ENCODE measurements at places on chromosomes 3 and 15.

DNA sequence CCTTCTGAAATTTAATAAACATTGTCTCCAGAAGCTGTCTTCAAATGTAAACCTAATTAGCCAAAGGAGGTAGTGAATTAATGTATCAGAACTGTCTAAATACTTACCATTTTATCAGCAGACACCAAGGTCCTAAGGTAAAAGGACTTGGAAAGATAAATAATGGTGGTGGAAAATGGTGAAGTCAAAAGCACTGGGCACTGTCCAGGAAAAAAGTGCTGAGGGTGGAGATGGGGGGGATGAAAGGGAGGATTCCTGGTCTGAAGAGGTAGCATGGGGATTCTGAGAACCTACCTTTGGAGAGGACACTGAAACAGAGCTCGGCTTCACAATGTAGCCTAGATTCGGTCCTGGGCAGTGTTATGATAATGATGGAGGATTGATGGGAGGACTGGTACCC is 149.0 kb upstream of the DPH6 start:
- no peak for DNase-seq

- DNase-seq, result no peak
Measured at GRCh38 chr15:36960947-36961227, 139.5 kb downstream of the MEIS2 start.

DNA sequence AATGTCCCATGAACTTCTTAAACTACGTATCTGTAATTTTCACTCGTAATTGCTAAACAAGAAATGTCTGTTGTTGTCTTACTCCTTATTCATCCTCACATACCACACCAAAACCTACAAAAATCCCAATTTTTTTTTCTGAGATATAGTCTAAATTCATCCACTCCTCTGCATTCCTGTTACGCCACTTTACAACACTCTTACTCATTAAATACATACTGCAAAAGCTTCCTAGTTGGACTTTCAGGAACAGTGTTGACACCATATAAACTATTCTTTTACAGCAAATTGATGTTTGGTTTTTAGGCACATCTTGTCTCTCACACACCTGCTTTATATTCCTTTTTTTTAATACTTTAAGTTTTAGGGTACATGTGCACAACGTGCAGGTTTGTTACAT is 934.9 kb upstream of the CADM2 start:
- no peak for DNase-seq

GRCh38 chr3:123491966-123492587 is 43.2 kb upstream of the ADCY5 start:
- DNase-seq, result no peak

GRCh38 chr3:25372167-25372566 is 55.9 kb upstream of the RARB start:
- no peak for DNase-seq

GRCh38 chr3:118101891-118102290 is 932.8 kb downstream of the IGSF11 start:
- no peak for DNase-seq

DNA sequence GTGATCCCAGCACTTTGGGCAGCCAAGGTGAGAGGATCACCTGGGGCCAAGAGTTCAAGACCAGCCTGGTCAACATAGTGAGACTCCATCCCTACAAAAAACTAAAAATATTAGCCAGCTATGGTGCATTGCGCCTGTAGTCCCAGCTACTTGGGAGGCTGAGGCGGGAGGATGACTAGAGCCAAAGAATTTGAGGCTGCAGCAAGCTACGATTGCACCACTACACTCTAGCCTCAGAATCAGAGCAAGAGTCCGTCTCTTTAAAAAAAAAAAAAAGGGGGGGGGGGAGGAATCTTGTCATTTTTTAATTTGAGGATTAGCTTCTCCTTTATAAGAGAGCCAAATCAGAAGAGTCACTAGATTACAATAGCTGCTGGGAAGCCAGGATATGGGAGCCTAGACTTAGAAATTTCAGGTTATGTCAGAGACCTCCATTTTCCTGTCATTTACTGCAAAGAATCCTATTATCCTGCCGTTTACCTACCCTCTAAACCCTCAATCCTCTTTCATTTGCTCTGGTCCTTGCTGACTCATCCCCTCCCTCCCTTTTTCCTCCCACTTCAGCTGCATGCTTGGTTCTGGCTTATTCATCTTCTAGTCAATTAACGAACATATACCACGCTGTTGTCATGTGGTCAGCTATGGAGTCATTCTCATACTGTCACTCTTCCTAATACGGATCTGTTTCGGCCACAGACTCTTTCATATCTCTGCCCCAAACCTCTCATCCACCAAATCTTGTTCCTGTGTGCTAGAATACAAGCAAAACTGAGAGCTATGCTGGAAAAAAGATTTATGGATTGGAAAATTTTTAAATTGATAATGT is 83.8 kb upstream of the PPIB start:
- no peak for DNase-seq

GRCh38 chr3:148759430-148759829 is 61.7 kb downstream of the AGTR1 start:
- no peak for DNase-seq

DNA sequence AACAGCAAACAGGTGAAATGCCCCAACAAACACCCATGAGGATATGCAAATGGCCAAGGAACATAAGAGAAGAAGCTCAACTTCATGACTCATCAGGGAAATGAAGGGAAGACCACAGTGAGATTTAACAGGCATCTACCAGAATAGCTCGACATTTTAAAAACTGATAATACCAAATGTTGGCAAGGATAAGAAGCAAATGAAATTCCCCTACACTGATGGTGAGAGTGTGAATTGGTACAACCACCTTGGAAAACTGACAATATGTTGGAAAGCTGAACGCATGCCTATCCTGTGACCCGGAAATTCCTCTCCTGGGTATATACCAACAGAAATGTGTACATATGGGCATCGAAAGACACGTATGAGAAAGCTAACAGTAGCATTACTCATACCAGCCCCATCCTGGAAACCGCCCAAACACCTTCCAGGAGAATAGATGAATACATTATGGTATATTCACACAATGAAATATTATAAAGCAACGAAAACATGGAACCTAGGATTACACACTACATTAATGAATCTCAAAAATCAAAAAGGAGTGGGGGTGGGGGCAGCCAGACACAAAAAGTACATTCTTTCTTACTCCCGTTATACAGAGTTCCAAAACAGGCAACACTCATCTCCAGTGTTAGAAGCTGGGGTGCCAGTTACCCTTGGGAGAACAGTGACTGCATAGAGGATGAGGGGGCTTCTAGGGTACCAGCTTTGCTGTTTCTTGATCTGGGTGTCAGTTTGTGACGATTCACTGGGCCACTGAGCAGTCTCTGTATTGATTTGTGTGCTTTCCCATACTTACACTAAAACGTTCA is 16.9 kb downstream of the RFTN1 start:
- DNase-seq, result no peak

DNA sequence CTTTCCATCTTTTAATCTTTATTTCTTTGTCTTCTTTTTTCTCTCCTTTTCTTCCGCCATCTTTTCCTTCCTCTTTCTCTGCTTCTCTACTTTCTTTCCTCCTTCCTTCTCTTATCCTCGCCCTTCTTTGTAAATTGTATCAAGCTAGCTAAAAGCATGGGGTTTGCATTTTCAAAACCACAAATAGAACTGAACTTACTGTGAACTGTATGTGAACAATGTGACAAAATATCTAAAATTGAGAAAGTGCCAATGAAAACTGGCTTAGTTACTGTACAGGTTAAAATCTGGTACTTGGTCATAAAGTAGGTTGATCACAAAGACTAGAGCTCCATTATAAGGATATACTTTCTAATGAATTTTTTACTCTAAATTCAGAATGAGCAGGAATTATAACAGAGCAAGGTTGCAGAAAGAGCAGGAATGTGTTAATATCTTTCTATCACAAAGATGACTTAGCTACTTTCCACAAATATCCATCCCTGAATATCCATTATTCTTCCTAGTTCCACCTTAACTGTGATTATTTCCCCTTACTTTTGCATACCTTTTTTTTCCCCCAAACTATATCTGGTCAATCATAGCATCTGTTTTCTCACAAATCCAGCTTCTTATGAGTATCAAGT is 122.4 kb downstream of the LSAMP start:
- no peak for DNase-seq

DNA sequence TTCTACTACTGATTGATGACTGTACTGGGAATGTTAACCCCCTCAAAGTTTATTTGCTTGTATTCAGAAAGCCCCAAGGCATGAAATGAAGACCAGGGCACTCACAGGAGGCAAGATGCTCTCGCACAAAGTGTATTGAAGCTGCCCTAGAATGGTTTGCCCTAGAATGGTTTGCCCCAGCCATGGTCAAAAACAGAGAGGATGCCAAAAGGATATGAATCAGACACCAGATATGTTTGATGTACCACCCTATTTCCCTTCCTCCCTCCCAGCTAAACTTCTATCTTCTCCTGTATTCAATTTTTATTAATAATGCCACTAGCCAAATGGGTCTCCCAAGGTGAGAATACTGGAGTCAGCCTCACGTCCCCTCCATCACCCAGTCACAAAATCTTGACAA is 101.3 kb downstream of the TMCO5A start:
- no peak for DNase-seq

- no peak for DNase-seq
Measured at GRCh38 chr15:34994925-34995324, 6.8 kb upstream of the ZNF770 start.

GRCh38 chr3:182479419-182480336 is 313.6 kb upstream of the ATP11B start:
- no peak for DNase-seq

DNA sequence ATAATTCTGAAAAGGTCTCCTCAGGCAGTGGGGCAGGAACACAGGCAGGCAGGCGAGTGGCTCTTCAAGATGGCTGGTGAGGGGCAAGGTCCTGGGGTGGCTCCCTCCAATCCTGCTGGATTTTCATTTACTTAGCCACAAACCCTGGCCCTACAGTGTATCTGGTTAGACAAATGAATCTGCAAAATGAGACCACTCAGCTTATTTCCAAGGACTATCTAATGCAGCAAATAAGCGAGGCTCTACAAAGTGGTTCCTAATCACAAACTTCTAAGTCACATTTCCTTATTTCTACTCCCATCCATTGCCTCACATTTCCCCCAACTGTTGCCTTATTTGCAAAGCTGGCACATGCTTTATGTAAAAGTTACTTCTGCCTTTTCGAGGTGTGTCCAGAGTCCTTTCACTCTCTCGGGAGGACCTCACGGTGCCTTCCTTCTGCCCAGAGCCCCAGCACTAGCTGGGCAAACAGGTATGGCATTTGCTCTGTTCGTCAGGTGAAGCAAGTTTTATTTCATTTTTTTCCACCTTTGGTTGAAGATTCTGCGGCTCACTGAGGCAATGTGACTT is 40.5 kb downstream of the CCDC12 start:
- DNase-seq, result no peak

- DNase-seq, result no peak
Measured at GRCh38 chr3:99087277-99087676, 185.8 kb upstream of the DCBLD2 start.

DNA sequence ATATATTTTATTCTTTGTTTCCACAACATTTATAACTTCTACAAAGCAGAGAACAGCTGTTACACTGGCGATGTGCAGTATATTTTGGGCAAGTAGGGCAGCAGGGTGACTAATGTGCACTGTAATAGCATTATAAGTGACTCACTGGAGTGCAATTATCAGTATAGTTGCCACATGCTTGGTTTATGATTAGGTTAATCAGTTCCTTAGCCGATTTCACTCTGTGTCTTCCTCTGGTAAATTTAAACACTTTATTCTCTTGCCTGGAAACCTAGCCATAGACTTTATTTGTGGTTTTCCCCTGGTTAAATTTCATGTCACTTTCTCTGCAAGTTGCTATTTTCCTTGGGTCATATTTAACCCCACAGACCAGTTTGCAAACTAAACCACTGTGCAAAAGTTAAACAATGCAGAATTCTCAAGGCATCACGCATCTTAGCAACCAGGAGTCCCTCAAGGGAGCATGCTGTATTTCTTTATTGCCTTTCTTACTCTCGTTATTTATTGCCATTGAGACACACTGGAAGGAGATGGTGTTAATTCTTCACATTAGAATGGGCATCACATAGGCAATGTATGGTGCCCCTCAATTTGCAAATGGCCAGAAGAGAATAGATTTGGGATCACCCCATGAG is 690.2 kb upstream of the DPPA4 start:
- no peak for DNase-seq

DNA sequence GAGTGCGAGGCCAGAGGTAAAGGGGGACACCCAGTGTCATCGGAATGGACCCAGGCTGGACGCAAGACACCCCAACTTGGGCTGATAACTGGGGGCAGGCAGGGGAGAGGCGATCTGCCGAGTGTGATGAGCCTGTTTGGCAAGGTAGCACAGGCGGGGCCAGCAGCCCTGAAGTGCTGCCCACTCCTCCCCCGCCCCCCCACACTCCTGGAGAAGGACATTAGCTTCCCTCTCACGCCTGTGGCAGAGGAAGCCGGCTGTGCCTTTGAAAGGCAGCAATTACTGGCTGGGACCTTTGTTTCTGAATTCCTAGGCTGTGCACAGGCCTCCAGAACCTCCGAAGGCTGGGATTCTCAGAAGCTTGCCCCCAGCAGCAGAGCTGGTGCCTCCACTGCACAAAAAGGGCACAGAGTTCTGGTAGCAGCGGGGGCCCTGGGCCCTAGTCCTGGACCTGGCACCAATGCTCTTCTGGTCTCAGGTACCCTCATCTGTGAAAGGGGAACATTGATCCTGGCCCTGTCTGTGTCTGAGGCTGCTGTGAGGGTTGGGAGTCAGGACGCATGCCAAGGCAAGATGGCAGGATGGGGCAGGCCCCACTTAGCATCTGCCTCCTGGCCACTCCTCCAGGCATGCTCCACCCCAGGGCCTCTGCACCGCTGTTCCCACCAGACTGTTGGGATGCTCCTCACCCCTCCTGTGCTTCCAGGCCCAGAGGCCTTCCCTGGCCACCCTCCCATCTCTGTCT is 28.6 kb downstream of the IQSEC1 start:
- no peak for DNase-seq

DNA sequence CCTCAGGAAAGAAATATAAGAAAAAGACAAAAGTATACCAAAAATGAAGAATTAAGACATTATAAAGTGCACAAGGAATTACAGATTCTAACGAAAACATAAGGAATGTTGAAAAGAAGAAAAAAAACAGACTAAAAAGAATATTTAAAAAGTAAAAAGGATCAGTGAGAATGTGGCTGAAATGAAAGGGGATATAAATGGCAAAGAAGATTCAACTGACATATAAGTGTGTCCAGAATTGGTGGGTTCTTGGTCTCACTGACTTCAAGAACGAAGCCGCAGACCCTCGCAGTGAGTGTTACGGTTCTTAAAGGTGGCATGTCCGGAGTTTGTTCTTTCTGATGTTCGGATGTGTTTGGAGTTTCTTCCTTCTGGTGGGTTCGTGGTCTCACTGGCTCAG is 44.8 kb downstream of the DCBLD2 start:
- no peak for DNase-seq

GRCh38 chr3:99859825-99860224 is 42.2 kb downstream of the CMSS1 start:
- no peak for DNase-seq

GRCh38 chr3:134885877-134886621 is 91.0 kb downstream of the EPHB1 start:
- no peak for DNase-seq

Data from stimulated activated CD8-positive, alpha-beta memory T cell treated with anti-CD3 and anti-CD28 coated beads, Interleukin-2, amount 100 ng/mL, for 1 hour (primary cell).